ENCODE measurements at places on chromosomes 3 and 15.

- no peak for DNase-seq
These were observed 23.1 kb downstream of the RAB7A start for GRCh38 chr3:128749035-128749434.

DNA sequence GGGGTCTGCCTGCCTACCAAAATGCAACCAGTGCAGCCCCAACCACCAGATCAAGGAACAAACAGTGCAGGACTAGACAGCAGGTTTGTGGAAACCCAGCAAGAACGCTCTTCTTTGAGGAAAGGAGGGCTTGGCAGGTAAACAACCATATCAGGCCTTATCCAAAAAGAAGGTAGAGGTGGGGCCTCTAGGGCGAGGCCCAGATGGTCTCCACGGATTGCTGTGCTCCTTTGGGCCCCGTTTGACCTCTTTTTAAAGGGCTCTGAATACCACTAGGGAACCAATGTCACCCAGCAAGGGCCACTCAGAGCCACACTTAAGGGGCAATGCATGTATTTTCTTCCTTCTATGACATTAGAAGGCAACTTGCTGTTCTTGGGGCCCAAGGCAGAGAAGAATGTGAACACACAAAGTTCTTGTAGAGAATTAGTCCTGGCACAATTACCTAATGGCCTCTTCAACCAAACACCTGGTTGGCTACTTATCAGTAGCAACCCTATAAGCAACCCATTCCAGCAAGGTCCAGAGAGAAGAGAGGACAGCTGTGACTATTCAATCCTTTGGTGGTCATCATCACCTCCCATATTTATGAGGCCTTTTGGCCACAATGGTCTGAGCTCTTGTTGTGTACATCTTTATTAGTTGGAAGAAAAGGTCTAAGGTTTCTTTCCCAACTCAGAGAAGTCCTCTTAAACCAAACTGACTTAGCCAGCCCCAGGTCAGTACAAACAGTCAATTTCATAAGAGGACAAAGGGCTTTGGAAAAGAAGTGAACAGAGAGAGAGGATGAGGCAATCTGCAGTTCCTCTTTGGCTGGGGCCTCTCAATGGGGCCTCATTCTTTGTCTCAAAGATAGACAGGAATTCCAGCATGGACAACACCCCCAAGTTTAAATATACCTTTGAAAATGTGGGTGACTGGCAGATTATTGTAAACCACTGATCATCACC lies 36.0 kb downstream of the FOXP1 start:
- DNase-seq, result no peak

DNA sequence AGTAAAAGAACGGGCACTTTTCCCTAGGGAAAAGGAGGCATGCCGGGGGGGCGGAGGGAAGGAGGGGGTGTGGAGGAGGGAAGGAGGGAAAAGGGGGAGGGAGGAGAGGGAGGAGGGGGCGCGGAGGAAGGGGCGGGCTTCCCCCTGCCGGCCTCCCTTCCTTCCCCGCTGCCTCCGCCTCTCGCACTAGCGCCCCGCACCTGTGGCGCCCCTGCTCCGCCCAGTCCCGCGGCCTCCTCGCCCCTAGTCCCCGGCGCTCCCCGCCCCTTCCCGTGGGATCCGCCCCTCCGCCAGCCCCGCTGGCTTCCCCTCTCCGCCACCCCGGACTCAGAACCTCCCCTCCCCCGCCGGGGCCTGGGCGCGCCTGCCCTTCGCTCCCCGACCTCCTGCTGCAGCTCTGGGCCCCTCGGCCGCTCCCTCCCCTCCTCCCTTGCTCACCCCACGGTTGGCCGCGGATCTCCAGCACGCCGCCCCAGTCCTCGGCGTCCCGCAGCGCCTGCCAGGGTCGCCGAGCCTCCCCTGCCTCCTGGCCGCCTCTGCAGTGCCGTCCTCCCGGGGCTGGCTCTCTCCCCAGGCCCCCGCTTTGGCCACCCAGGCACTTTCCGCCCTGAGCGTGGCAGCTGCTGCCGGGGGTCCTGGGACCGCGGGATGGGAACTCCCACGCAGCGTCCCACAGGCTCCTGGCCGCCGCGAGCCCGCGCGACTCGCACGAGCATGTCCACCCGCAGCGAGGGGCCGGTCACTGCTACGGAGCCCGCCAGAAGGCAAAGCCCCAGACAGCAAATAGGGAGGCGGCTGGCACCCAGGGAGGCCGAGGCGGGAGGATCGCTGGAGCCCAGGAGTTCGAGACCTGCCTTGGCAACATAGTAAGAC lies 147.4 kb downstream of the TJP1 start:
- no peak for DNase-seq

DNA sequence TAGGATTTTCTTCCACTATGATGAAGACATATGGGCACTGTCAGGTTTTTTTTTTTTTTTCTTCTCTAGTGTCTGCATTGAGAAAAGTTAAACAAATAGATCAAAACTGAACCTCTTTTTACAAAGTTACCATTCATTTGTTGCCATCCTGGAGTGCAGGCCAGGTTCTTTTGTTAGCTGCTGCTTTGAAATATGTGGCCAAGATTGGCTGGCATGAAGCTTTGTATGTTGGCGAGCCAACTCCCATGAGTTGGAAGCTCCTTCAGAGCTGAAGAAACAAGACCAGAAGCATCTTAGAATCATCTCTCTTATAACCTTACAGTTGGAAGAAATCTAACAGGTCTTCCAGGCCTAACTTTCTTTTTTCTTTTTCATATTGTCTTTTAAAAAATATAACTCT lies 346.5 kb downstream of the THSD4 start:
- DNase-seq, result no peak

- no peak for DNase-seq
These were observed 315.4 kb downstream of the LPP start for GRCh38 chr3:188469228-188469885.

DNA sequence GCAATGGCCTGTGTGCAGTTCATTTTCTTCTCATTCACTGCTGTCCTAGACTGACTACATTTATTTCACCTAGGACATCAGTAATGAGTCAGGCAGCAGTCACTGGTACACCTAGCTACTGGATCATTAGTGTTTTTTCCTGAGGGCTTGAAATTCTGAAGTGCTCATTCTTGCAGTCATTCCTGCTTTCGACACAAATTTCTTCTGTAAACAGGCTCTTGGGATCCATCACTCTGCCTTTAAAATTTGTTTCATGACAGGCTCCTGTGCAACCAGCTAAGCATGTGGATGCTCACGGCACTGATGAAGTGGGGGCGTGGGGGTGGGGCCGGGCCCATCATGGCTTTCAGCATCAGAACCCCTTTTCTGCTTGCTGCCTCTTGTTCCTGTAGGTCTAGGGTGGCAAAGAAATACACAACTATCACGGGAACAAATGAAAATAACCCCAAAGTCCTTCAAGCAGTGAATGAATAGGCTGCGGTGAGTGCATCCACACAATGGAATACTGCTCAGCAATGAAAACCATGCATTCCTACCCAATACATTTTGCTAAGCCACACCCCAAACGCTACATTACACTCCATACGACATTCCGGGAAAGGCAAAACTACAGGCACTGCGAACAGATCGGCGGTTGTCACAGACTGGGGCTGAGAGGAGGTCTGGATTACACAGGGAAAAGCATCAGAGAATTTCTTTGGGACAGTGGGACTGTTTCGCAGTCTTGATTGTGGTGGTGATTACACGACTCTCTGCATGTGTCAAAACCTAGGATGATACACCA lies 9.3 kb upstream of the MELTF start:
- DNase-seq, result no peak

GRCh38 chr15:78063217-78063616 lies 14.3 kb downstream of the TBC1D2B start:
- DNase-seq, result no peak

DNA sequence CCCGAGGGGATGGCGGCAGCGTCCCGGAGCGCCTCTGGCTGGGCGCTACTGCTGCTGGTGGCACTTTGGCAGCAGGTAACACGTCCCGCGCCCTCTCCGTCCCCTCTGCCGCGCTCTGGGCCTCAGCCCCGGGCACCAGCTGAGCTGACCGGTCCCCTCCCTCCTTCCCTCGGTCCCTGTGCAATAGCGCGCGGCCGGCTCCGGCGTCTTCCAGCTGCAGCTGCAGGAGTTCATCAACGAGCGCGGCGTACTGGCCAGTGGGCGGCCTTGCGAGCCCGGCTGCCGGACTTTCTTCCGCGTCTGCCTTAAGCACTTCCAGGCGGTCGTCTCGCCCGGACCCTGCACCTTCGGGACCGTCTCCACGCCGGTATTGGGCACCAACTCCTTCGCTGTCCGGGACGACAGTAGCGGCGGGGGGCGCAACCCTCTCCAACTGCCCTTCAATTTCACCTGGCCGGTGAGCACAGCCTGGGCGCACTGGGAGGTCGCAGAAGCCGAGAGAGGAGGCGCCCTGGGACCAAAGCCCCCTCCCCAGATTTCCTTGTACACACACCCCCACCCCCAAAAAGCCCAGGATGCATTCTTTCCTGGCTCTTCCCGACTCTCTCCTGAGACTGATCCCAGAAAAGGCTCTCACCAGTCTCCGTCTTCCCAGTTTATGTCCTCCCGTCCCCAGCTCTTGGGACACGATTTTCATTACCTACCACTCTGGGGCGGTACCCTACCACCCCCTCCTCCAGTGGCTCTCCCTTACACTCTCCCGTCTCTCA lies 705 bp downstream of the DLL4 start:
- no peak for DNase-seq

DNA sequence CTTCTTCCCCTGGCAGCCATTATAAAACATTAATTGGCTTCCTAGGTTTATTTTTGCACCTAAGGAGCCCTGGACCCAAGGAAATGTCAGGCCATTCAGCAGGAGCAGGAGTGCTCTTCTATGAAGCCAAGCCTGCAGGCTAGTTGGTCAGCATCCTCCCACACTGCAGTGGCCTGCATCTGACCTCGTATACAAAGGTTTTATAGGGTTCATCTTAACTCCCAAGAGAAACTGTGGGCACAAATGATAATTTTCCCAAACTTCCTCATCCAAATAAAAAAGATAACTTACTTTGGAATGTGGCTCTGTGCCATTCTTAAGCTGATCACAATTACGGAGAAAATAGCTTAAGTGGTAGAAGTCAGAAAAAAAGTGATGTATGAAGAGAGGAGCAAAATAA lies 19.4 kb downstream of the PLSCR1 start:
- no peak for DNase-seq

- no peak for DNase-seq
These were observed 381.2 kb downstream of the GABRB3 start for GRCh38 chr15:26391567-26392194.

DNA sequence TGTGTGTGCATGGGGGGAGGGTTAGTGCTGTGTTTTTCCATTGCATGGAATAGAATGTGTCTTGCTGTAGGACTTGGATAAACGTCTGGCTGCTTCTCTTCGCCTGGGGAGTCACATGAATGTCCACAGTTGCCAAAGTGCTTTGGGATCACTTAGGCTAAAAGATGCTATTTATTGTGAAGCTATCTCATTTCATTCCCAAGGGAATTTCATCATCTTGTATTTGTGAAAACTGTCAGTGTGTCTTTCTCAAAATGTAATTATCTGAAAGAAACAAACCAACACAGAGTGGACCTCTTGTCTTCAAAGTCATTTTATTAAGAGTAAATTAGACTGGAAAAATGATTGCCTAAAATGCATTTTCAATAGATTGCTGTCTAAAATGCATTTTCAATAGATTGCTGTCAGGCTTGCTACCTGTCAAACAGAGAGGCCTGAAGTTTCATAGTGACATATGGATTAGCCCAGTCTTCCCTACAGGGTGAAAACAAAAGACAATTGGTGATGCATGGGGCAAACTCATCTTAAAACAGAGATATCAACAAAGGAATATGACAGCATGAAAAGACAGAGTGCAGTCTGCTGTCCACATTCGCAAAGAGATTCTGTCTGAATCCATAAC lies 117.1 kb upstream of the GOLIM4 start:
- DNase-seq, result no peak

GRCh38 chr15:66635817-66636216 lies 66.2 kb upstream of the SMAD6 start:
- DNase-seq, result no peak

DNA sequence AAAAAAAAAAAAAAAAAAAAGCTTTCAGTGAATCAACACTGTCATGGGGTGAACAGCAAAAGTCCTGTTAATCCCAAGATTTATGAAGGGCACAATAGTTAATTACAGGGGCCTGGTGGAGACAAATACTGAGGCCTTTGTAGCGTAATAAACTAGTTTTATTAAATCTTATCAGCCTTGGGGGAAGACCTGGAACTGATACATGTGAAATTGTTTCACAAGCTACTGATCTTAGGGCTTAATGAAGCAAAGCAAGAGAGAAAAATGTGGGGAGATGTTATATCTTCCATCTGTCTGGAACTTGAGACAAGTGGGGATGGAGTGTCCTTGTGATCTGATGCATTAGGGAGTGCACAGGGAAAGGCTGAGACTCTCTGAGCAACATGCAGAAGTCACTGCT lies 47.9 kb upstream of the OSBPL11 start:
- DNase-seq, result no peak

DNA sequence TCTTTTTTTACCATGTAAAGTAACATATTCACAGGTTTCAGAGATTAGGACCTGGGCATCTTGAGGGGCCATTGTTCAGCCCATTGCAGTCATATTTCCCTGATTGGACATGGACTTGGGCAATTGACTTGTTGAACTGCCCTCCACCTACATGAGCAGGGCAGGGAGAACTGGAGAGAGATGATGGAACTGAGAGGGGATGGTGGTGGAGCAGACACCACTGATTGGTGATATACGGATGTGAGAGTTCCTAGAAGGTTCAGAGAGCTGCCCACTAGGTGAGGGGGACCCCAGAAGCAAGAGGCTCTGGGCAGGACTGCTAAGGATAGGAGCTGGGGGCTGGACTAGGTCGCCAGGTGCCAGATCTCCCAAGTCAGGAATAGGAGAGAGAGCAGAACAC lies 37.8 kb upstream of the SIAH2 start:
- no peak for DNase-seq

DNA sequence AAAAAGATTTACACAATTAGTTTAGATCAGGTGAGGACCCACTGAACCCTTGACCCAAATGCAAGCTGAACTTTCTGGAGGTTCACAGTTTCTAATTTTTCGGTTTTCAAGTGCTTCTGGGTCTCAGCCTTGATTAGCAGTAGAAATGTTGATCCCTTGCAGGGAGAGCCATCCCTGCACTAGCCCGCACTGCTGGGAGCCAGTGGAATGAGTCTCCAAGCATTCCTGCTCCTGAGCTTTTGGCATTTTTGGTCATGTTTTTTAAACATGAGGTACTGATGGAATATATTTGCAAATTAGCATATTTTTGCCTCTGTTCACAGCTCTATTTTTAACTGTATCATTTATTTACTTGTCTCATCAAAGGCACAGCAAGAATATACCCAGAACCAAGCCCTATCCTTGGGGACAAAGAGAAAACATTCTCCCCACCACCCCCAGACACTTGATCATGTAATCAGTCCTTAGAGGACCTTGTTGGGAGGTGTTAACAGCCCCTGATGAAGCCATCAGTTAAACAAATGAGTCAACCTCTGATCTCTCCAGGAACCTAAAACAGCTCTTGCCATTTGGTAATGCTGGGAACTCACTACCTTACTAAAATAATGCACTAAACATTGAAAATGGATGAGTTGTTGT lies 119.0 kb upstream of the CTDSPL start:
- DNase-seq, result no peak

DNA sequence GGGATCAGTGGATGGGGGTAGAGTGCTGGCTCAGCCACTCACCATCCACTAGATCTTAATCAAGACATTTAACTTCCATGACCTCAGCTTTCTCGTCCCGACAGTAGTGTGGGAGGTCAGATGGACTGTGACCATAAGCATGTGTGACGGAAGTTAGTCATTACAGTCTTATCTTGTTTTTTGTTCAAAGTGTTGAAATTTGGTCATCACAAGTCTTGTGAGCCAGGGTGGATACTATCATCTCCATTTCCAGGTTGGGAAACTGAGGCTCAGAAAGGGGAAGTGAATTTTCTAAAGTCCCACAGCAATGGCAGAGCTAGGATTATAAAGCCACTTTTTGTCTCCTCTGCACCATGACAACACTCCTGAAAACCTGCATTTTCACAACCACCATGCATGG lies 32.0 kb upstream of the ITGA11 start:
- DNase-seq, result no peak
